Activated CD8-positive, alpha-beta memory T cell treated with anti-CD3 and anti-CD28 coated beads for 1 hour (primary cell): ENCODE measurements at places on chromosomes 7 and 10.
A peak's percentile ranks its signal among the peaks of the same experiment; 100 is the strongest.

DNA sequence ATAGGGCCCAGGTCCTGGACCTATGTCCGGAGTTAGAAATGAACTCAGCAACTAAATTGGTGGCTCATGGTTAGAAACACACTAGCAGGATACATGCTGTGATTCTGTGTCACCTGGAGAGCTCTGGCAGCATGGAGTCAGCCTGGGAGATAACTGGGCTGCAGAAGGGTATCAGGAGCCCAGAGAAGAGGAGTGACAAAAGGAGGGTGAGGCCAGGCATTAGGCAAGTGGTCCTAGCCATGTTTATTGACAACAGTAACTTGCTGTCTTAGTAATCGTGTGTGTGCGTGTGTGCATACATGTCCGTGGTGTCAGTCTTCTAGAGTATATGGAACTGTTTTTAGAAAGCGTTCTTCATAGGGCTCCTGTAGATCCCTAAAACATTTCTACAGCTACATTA is 157.5 kb upstream of the PHYHIPL start:
- DNase-seq, result no peak

GRCh38 chr7:117375380-117375779 is 51.9 kb downstream of the ASZ1 start:
- DNase-seq, result no peak

DNA sequence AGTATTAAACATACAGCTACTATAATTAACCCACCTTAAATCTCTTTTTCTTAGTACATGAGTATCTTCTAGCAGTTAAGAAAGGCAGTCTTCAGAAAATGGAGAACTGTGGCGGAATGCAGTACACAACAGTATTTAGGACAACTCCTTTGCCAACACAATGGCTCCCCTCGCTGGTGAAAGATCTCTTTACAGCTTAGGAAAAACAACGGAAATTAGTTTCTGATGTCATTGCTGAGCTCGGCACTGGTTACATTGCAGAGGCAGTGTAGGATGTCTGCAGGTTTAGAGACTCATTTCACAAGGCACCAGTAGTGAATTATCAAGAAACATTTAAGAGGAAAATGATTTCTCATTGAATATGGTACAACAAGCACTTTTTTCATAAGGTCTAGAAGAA is 43.4 kb downstream of the GLRX3 start:
- no peak for DNase-seq

GRCh38 chr7:155514296-155514695 is 32.1 kb downstream of the CNPY1 start:
- DNase-seq, result no peak

DNA sequence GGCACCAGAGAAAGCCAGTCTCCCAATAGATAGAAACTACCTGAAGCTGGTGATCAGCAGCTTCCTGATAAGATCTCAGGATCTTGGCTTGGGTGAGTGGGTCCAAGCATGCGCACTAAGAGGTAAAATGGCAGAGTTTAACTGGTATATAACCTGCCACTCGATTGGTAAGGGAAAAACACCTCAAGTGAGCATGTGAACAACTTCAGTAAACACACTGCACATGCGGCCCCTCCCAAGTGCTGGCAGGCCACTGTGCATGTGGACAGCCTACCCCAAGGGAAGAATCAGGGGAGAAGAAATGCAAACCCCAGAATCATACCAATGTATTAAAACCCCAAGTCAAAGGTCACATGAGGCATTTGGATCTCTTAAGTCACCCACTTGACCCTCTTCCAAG is 17.7 kb upstream of the PON1 start:
- no peak for DNase-seq

GRCh38 chr10:49624629-49625028 is 10.8 kb downstream of the CHAT start:
- DNase-seq, result no peak

DNA sequence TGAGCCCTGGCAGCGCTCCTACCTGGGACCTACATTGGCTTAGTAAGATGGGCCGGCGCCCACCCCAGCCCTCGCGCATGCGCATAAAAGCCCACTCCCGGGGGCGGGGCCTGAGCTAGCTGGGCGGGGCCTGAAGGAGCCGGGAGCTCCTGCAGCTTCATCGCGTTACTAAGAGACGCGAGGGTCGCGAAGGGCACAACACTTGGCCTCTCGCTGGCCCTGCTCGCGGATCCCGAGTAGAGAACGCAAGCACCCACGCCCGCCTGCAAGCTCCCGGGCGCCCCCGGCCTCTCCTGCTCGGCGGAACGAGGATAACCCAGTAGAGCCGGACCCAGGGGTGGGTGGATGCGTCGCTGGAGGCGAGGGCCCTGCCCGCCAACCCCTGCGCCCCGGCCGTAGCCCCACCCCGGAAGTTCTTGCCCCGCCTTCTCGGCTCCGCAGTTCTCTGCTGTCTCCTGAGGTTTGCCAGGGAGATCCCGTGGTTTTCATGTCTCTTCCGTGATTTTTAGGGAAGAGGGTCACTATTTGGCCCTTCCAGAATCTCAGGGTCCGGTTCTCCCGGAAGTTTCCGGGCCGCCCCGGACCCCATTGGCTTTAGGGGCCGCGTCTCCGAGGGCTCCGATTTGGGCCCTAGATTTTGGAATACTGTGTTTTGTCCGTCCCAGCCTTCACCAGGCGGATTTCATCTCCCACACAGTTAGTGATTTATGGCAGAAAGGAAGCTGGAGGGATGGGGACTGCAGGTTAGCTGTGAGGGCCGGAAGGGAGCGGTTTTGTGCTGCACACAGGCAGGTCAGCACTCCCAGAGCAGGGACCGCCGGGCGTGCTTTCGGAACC is at the start of gene MEIG1:
TSS of gene MEIG1 (plus strand) at position 168 of the 837 bp plus-strand sequence. CDS start 7,081 bp downstream, outside the sequence.
- peak; percentile 89 for DNase-seq

DNA sequence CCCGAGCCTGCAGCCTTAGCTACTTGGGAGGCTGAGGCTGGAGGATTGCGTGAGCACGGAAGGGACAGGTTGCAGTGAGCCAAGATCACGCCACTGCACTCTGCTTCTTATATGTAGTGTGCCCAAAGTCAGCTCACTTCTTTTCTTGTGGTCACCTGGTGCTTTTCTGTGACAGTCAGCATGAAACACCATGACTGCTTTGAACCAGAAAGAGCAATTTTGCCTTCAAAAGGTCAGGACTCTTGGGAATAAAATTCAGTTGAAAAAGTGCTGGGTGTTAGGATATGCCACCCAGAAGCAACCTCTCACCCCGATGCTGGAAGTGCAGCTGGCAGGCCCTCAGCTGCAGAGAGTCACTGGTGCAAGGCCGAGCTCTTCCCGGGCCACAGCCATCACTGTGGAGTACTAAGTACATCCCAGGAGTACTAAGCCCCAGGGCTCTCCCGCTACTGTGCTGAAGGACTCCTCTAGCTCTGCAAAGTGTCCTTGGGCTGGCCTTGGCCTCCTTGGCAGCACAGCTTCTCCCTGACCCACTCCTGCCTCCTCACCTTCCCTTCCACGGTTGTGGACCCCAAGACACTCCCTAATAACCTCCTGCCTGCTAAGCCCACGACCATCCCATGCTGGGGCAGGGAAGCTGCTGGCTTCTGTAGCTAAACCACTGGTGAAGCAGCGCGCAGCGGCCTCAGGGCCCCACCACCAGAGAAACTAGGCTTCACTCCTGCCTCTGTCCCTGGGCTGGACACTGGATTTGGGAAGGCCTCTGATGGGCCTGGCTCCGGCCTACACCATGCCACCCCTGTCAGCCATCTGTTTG is 17.6 kb upstream of the GDI2 start:
- no peak for DNase-seq

DNA sequence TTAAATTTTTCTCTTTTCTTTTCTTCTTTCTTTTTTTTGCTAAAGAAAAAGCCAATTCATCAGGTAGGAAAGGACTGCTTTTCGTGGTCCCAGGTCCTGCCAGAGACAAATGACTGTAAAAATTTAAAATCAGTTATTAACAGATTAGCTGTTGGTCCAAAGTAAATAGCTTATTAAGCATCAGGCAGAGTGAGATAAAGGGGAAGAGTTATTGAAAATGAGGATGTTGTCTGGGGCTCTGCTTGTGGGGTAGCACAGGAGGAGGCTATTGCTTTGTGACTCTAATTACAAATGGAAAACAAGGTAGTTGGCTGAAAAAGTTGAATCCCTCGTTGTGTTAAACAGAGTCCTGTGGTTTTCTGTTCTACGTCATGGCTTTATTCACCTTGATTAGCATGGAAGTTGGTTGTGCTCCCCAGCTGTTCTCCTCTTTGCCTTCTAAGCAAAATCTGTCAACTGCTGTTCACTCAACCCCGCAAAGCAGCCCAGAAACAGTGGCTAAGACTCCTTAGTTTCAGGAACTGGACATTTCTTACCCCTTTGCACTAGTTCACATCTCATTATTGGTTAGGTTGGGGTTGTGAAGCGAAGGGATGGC is 128.9 kb downstream of the SNX10 start:
- DNase-seq, result no peak

DNA sequence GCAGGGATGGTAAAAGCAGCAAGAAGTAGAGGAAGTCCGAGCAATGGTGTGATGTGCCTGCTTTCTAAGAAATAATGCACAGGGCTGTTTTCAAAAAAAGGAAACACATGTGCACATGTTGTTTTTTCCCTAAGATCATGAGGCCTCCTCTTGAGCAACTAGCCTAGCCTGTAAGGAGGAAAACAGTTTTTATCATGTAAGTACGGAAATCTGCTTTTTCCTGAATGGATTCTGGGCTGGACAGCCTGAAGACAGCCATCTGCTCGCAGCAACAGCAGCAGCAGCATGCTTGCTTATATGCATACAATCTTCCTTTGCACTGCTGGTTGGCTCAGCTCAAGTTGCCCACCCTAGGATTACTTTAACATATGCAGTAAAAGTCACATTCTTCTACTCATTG is 87.1 kb downstream of the HIBADH start:
- DNase-seq, result no peak

- no peak for DNase-seq
These were observed 294.2 kb downstream of the PLXDC2 start for GRCh38 chr10:20110125-20111100.

DNA sequence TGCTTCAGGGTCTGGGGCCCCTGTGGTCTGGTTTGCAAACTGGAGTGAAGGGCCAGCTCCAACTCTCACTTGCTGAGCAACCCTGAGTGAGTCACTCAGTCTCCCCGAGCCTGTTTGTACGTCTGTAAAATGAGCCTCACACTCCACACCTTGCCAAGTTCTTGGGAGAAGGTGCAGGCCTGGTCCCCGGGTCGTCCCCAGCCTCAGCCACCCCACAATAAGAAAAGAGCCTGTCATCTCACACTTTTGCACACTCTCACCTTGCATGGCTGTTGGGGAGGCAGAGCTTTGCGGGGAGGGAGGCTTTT is 5.2 kb downstream of the GRIFIN start:
- DNase-seq, result no peak

DNA sequence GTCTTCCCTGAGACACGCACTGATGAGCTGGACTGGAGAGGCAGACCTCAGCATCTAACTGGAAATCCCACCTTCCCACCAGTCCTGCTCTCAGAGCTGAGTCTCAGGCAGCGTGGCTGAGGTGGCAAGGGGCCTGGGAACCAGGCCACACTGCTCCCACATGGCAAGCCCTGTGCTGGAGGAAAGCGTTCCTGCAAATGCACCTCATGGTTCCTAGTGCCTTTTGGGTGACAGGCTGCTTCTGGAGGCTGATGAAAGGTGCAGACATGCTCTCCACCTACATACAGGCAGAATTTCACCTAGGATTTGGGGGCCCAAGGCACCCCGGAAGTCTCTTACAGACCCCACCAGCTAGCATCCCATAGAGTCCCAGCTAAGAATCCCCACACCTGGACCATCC is 432.9 kb upstream of the FOXK1 start:
- no peak for DNase-seq

- DNase-seq, result no peak
These were observed 276.5 kb upstream of the SMIM30 start for GRCh38 chr7:113394856-113395255.

DNA sequence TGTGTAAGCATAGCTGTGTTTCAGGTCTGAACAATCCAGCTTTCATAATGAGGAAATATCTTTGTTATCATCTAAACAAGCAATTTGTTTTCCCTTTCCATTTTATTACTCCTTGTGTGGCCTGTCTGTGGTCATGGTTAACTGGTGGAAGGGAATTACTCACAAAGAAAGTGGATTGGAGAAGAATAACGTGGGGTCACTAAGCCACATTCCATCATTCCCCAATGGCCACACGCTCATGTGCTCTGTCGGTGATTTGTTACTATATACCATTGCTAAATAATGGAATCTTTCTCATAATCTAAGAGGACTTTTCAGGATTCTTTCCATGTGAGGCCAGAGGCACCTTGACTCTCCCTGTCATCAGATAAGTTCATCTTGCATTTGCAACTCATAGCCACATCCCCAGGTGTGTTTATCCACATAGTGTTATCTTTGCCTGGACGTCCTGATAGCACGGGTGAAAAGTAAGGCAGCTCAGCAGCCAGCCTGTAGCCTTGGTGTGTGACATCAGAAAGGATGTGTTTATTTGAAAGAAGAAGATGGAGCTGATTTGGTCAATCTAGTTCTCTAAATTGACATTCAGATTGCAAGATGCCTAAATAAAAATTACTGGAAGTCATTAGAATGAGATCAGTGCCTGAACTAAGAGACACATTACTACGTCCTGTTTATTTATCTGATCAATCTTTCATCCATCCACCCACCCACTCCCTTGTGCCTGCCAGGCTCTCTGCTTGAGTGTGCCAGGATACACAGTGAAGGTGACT is 128.9 kb downstream of the CELF2 start:
- DNase-seq, result no peak

- DNase-seq, result no peak
These were observed 363.6 kb upstream of the NRP1 start for GRCh38 chr10:33698033-33698432.

DNA sequence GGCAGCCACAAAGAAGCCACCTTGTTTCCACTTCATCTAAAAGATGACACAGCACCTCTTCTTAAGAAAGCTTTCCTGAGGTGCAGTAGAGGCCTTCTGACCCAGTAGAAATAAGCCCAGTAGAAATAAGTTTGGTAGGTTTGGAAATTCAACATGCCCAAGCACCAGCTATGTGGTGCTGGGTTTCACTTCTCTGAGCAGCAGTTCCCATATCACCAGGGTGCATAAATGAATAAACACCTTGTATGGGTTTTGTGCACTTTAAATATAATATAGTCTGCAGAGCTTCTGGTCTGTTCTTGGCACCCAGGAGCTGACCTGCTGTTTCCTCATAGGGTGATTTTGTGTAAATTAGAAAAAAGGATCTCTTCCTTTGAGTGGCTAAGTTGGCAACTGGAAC is 492.4 kb upstream of the SORCS1 start:
- no peak for DNase-seq

GRCh38 chr10:126143117-126143516 is 245.2 kb downstream of the ADAM12 start:
- DNase-seq, result no peak

GRCh38 chr10:130159192-130159794 is 23.1 kb downstream of the GLRX3 start:
- no peak for DNase-seq
